Dorsolateral prefrontal cortex (tissue), 122 donors: ENCODE measurements at places on chromosomes 11 and 22.

GRCh38 chr22:17106161-17106784 is 14.9 kb downstream of the TMEM121B start:
- no peak for DNase-seq

DNA sequence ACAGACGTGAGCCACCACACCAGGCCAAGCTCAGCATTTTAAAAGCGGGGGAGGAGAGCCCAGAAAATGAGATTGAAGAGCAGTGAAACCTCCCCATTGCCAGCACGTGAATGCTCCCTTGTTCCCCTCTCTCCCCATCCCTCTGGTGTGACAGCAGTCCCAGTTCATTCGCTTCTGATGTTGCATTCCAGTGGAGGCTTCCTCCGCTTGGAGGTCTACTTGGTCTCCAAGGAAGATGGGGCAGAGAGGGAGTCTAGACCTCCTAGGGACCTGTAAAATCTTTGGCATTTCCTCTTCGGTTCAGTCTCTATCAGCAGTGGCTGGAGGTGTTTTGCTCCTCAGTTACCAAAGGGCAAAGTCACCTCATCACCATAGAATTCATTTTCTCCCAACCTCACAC is 30.2 kb upstream of the EP300 start:
- no peak for DNase-seq

- DNase-seq = no peak
Observed at GRCh38 chr11:10443721-10444235, 11.3 kb upstream of the AMPD3 start.

DNA sequence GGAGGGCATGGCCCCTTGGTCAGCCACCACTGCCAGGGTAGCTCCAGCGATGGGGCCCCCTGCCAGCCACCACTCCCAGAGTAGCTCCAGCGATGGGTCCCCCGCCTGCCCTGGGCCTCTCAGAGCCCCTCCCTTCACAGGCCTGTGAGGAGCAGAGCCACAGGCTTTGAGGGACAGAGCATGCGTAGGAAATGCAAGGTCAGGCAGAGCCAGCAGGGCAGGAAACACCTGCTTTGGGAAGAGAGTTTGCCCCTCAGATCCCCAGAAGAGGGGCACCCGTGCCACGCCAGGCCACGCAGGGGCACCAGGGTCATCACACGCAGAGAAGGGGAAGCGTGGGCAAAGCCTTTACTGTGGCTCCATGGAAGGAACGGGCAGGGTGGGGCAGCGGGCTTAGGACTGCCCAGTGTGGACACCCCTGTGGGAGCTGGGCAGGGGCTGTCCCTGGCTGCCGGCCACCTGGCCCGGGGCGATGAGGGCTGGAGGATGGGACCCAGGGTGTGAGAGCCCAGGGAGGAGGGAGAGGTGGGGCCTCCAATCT is 477.8 kb downstream of the BRD1 start:
- no peak for DNase-seq
